ENCODE measurements at places on chromosomes 1 and 21.

DNA sequence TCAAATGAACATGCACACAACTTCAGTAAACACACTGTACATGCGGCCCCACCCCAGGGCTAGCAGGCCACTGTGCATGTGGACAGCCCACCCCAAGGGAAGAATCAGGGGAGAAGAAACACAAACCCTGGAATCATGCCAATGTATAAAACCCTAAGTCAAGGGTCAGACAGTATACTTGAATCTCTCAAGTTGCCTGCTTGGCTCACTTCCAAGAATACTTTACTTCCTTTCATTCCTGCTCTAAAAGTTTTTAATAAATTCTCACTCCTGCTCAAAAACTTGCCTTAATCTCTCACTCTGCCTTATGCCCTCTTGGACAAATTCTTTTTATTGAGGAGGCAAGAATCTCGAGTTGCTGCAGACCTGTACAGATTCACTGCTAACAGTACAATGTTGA lies 231.2 kb upstream of the CACYBP start:
- peak; percentile 23 for DNase-seq

GRCh38 chr1:21027805-21028204 lies 148.9 kb downstream of the EIF4G3 start:
- DNase-seq, result peak; percentile 82

GRCh38 chr1:232737917-232738316 lies 67.3 kb upstream of the MAP10 start:
- DNase-seq, result no peak

- DNase-seq, result no peak
These were observed 1.8 kb downstream of the ESPN start for GRCh38 chr1:6426277-6426971.

DNA sequence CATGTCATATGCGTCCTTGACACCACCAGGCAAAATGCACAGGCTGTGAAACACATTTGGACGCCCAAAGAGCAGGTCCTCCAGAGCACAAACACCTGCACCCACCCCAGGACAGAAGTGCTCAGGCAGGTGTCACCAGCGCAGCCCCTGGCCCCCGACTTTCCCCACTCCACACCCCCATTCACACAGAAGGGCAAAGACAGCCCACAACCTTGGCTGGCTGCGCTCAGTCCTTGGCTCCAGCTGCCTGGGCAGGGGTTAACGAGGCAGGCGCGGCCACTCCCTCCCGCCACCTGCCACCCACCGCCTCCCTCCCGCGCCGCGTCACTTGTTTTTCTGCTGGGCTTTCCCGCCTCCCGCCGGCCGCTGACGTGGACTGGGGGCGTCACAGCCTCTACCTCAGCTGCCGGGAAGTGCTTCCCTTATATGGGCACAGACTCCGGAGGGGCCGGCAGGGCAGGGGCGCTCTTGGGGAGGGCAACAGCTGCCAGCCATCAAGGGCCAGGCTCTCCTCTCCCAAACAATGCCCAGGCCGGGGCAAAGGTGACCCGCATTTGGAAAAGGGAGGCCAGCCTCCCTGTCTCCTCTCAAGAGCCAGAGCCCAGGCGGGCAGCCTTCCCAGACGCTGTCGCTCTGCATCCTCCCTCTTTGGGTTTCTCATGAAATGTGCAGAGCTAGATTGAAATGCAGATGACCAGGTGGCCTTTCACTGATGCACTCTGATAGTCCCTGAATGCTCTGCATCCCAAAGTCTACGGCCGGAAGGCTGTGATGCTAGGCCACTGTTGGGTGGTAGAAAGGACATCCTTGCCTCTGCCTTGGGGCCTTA lies 14.8 kb upstream of the BTG2 start:
- peak; percentile 93 for DNase-seq

GRCh38 chr1:56958526-56958925 lies 7.3 kb downstream of the C8B start:
- DNase-seq, result peak; percentile 67

GRCh38 chr1:65009724-65010420 lies 43.5 kb upstream of the JAK1 start:
- no peak for DNase-seq

- DNase-seq, result peak; percentile 19
These were observed 2.7 kb downstream of the FCER1G start for GRCh38 chr1:161217831-161218230.

- no peak for DNase-seq
These were observed 159.4 kb upstream of the UBE2U start for GRCh38 chr1:64043976-64044375.

DNA sequence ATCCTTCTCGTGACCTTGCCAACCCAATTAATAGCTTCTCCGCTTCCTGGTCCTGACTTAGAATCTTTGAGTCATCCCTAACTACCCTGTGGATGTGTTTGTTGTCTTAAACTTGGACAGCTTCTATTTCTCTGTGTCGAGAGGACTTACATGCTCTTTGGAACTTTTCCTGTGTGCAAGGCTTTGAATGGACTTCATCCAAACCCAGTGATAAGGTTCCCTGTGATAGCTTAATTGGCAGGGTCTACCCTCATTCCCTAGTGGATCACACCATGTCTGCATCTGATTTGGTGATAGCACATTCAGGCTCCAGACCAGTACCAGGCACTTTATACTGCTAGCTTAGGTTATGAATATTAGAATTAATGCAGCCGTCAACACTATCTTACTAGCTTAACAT lies 378.2 kb upstream of the KAZN start:
- DNase-seq, result no peak

GRCh38 chr1:172477216-172477615 lies 33.3 kb upstream of the PIGC start:
- DNase-seq, result no peak

DNA sequence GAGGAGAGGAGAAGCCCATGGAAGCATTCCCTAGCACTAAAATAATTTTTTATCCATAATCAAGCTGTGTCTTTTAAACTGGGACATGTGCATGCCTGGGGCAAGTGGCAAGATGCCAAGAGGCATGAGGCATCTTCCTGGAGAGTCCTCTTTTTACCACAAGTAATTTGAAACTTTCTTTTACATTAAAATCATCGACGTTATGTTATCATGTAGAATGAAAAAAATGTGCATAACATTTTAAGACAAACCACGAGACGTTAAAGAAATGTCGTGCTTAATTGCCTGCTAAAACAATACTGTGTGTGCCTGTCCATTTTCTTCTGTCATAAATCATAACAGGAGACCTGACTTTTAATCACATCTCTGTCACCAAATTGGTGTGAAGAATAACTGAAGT lies 1.5 kb downstream of the STYXL2 start:
- DNase-seq, result no peak

GRCh38 chr1:59156526-59157199 lies 140.2 kb upstream of the FGGY start:
- no peak for DNase-seq

DNA sequence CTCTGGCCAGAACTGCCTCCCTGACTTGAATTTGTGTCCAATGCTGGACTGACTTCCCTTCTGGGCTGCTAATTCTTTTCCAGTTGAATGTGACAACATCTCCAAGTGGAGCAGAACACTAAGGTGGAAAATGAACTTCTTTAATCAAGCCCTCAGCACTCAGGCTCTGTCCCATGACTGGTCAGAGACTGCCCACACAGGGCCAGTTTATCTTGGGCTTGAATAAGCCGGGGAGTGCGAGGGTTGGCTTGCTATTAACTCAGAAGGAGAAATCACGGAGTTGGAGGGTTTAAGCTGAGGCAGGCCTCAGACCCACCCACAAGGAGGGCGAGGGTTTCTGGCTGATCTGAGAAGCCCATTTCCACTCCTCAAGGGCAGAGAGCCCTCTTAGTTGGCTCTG lies 12.4 kb downstream of the KCNA10 start:
- DNase-seq, result no peak

- no peak for DNase-seq
These were observed 161.4 kb downstream of the KAZN start for GRCh38 chr1:14759843-14760242.

GRCh38 chr1:116808200-116808847 lies 54.1 kb downstream of the CD2 start:
- DNase-seq, result no peak

- DNase-seq, result no peak
These were observed 15.6 kb downstream of the COL6A1 start for GRCh38 chr21:45997205-45997494.

DNA sequence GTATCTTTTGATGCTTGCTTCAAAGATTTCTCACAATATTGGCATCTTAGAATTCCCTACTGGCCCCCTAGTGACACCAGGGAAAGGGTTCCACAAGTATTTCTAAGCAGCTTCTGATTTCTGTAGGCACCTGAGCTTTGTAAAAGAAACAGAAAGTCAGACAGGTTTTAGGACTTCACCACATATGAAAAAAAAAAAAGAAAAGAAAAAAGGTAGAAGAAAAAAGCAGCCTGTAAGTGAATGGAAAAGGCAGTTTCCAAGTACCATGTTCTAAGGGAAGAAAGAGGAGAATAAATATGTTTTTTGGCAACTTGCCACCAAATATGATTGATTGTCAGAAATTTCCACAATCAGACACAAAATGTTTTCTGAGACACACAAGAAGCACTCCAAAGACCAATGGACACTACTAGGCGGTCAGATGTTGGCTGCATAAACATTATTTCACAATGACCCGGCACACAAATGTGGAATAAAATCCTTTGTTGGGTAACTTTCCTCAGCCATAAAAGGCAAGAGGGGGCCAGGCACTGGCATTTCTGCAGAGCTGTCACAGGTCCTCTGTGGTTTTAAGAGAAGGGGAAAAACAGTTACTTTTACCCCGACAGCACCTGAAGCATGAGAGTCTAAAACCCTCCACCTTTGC lies 12.7 kb upstream of the CPLANE2 start:
- no peak for DNase-seq

DNA sequence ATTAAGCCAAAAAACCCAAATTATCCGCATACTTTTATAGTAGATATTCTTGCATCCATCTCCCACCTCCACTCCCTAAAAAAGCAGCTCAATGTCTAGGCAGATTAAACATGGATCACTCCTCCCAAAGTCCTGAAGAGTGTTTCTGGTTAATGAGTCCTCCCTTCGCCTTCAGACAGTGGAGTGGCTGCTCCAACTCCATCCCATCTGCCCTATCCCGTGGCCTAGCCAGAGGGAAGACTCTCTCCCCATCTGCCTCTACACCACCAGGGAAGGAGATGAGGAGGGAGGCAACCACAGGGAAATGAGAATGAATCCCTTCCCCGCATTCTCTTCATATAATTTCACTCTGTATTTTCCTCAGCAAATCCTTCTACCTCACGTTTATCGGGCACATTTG lies 103.8 kb downstream of the SLC45A1 start:
- DNase-seq, result peak; percentile 22

DNA sequence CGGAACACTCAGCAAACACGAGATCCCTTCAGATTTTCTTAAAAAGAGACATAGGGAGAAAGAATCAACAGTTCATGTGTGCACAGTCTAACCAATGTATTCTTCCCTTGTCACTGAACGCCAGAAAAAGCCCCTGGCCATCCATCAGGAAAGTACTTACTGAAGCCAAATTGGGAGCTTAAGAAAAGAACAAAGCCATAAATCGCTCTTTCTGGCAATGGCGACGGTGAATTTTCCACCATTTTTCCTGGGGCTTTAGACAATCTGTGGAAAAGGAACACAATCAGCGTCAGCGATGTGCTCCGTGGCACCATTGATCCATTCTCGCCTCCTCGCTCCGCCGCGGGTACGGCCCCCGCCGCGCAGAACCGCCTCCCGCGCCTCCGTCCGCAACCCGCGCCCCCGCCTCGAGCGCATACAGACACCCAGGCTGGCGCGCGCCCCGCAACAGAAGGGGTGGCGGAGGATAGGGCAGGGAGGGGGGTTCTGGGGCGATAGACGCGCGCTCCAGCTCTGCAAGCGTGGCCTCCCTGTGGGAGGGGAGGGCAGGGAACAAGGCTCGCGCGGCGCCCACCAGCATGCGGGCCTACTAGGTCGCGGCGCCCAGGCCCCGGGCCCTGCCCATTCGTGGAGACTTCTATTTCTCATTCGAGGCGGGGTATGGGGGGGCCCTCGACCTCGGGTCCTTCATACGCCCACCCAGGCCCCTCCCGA lies 440 bp downstream of the PIGP start:
- peak; percentile 78 for DNase-seq

DNA sequence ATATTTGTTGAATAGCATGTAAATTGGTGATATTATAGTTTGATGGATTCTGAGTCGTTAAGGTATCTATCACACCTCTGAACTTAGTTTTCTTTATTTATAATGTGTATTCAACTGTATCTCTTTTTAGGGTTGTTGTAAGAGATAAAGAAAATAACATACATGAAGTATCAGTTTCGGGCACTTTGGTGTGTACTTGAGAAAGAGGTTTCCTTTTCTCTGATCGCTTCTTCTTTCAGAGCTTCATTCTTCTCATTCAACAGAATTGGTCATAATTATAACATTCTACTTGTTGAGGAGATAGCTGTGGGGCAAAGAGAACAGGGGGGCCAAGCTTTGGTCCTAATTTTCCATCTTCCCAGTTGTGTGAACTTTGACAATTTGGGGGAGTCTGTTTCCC lies 508.0 kb downstream of the PLPP3 start:
- DNase-seq, result no peak

DNA sequence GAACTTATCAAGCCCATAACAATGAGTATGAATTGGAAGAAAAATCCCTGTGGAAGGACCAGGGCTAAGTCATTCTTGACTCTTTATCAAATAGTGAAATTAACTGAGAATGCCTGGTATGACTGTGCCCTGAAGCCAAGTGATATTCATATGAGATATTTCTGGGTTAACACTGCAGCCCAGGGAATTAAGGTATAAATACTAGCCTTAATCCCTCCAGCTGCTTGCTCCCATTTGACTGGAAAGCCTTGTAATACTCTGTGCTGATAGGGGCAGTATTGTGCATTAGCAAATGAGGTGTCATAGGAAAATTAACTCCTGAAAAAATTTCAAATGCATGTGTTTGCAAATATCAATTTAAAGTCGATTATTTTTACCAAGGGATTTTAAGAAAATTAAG lies 568.8 kb downstream of the LMO4 start:
- no peak for DNase-seq

DNA sequence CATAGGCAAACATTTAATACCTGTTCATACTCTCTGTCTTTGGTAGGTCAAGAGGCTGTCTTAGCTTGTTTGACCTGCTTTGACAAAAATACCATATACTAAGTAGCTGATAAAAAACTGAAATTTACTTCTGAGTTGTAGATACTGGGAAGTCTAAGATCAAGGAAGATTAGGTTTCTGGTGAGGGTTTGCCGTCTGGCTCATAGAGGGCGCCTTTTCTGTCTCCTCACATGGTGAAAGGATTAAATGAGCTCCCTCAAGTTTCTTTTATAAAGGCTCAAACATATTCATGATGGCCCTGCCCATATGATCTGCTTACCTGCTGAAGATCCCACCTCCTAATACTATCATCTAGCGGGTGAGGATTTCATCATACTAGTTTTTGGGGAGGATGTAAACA lies 1076.1 kb upstream of the NCAM2 start:
- DNase-seq, result no peak

Data from small intestine (tissue), 16 donors.